ENCODE measurements at places on chromosomes 4 and X.

DNA sequence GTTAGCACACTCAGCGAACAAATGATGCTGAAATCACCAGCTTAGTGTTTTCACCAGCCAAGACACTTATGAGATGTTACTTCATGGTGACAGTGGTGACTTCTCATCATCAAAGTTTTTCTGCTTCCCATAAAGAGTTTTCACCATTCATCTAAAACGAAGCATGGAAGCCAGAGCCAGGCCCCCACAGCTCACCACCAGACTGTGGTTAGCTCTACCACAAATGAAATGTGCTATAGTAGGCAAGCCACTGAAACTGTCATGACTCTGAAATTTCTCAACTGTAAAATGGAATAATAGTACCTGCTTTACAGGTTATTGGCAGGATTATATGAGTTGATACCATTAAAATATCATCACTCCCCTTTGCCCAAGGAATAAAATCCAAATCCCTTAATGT lies 56.4 kb upstream of the HHIP start:
- no peak for DNase-seq

DNA sequence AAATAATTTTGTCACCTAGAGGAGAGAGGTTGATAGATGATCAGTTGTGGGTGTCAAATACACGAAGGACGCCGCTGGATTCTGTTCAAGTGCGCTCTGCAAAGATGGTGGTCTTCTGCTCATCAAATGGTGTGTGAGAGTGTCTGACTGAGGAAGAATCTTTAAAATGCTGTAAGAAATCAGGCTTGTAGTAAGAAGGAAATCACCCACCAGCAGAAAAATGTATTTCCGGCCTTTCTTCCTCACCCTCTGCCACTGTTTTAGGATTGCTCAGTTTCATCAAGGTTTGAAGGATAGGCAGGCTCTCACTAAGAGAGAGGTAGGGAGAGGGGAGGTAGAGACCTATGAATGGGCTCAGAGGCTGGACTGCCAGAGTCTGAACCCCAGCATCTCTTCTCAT lies 28.7 kb downstream of the RHOH start:
- DNase-seq: no peak

GRCh38 chr4:81954271-81954670 lies 419.5 kb downstream of the HNRNPD start:
- DNase-seq: no peak

- no peak for DNase-seq
These were observed 1.2 kb upstream of the GATA1 start for GRCh38 chrX:48785186-48785539.

- no peak for DNase-seq
These were observed 17.7 kb downstream of the CD99L2 start for GRCh38 chrX:150880808-150881165.

DNA sequence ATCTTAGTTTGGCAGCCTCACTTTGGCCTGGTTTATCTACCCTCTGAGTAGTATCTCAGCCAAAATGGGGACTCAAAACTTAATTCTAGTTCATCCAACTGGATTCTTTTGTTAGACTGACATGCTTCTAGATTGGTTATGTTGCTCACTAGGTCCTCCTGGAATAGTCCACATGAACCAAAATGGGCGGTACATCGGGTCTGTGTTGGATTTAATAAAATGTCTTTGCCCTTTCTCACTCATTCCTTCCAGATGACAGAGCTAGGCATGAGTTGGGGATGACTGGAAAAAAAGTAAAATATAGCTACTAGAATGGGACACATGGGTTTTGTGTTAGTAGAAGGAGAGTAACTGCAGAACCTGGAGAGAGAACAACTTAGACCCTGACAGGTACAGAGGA lies 247.9 kb downstream of the CCSER1 start:
- DNase-seq: no peak

DNA sequence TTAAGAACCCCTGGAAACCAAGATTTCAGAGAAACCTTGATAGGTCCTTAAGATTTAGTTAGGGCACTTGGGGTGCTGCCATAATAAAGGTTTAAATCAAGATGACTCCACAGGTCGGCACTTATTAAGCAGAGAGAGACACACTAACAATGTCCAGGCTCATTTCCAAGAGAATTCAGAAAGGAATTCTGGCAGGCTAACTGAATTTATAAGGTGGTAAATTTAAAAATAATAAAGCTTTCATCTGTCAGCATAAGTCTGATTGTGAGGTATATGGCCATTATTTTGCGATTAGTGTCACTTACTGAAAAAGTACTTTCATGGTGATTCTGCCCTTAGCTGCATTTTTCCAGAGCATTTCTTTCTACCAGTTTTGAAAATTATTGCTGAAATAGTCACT lies 472.7 kb downstream of the ARAP2 start:
- no peak for DNase-seq

- no peak for DNase-seq
These were observed 138.7 kb downstream of the CHRNA9 start for GRCh38 chr4:40473578-40474388.

Measured in caudate nucleus (tissue), 63 donors.